ENCODE measurements at places on chromosomes 7 and 10.
A peak's percentile ranks its signal among the peaks of the same experiment; 100 is the strongest.

- DNase-seq = no peak
These were observed 35.9 kb upstream of the AP5Z1 start for GRCh38 chr7:4739528-4739992.

DNA sequence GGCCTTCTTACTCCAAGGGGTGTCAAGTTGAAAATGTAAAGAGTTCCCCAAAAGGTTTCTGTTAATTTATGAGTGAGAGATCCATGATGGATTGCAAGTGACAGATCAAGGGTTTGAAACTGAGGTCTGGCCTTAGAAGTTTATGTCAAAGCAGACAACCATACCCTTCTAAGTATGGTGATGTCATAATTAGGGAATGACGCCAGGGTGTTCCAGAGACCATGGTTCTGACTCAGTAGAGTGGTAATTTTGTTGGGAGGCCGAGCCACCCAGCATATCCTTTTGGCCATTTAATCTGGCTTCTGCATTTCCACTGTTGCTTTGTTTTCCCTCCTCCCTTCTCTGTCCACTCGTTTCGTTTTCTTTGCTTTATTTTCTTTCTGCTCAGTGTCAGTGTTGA, 2.7 kb downstream of the TRUB1 start:
- DNase-seq = peak; percentile 33

DNA sequence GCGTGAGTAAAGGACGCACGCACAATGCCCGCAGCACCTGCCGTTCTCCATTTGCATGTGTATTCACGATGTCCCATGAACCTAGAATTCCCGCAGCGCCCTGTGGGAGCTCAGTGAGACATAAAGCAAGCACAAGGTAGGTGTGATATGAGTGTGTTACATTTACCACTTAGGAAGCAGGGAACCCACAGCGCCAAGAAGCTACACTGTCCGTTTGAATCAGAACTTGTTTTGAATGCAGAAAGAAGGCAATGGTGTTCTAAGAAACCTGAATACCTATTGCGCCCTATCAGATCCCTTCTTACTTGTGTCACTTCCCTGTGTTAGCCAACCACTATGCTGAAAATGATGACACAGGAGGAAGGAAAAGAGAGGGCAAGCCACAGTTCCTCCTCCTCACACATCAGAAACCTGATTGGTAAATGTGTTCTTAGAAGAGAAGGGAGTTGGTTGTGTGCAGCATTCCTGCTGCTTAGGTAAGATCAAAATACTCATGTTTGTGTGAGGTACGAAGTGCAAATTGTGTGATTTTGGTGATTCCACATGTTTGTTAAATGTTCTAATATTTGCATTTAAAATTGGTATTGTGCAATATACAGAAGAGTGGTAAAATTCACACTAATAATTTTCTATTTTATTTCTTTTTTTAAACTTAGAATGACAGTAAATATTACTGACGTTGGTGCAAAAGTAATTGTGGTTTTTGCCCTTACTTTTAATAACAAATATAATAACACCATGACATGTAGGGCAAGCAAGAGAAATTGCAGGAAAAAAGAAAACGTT, 185.4 kb downstream of the SEC23IP start:
- no peak for DNase-seq

GRCh38 chr10:50469778-50470193, 154.0 kb downstream of the SGMS1 start:
- no peak for DNase-seq

DNA sequence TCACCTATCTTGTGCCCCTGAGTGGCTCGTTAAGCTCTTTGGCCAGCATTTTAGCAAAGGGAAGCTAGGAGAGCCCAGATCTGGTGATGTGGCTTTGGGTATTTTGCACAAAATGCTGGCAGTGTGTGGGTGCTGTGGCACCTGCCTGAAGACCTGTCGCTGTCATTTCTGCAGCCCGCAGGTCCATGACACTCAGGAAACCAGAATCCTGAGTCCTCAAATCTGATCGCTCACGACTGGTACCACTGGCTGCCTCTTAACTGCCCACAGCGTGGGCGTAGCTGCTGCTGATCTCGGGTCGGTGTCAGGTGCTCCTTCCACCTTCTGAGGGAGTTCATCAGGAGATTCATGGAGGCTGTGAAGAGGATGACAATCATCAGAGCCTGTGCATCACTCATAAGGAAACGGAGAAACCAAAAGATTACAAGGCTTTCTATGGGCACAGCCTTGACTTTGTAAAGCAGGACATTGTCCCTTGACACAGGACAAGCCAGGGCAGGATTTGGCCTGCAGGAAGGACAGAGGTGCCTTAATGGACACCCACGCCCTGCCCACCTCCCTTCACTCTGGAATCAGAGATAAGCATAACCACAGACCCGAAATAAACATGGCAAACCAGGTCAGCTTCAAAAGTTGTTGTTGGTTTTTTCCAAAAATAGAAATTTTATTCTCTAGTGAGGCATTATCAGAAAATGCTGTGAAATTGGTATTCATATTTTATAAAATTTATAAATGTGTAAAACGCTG, 71.0 kb upstream of the STK17A start:
- DNase-seq = no peak

GRCh38 chr7:46071076-46071475, 150.0 kb upstream of the IGFBP3 start:
- DNase-seq = peak; percentile 71

DNA sequence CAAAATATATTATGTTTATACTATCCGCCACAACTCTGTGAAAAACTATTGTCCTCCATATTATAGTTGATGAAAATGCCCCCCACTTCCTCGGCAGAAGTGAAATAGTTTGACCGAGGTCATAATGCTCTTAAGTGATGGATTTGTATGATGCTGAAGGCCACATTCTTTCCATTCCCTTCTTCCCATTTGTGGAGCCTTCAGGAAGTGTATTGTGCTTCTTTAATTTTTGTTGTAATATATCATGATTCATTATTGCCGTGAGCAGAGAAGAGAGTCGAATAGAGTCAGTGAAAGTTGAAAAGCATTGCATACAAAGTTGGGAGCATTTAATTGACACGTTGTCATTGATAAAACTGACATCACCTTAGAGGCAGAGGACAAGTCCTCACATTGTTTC, 460.3 kb downstream of the SUGCT start:
- DNase-seq = no peak

DNA sequence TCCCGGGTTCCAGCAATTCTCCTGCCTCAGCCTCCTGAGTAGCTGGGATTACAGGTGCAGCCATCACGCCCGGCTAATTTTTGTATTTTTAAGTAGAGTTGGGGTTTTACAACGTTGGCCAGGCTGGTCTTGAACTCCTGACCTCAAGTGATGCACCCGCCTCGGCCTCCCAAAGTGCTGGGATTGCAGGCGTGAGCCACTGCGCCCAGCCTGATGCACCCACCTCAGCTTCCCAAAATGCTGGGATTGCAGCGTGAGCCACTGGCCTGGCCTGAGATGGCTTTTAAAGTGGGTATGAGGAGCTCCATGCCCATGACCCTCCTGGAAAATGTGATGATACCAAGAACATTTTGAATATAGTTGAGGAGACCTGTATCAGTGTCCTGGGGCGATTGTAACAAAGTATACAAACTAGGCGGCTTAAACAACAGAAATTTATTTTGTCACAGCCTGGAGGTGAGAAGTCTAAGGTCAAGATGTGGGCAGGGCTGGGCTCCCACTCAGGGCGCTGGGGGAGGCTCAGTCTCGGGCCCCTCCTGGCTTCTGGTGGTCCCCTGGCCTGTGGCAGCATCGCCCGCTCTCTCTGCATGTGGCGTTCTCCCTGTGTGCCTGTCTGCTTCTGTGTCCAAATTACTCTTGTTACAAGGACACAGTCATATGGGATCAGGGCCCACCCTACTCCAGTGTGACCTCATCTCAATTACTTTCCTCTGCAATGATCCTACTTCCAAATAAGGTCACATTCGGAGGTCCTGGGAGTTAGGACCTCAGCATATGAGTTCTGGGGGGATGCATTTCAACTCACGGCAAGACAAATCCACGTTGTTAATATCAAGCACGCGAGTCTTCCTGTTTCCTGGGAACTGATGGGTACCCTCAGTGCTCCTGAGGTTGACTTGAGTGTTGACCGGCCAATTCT, 108.8 kb downstream of the ACTR3B start:
- no peak for DNase-seq

DNA sequence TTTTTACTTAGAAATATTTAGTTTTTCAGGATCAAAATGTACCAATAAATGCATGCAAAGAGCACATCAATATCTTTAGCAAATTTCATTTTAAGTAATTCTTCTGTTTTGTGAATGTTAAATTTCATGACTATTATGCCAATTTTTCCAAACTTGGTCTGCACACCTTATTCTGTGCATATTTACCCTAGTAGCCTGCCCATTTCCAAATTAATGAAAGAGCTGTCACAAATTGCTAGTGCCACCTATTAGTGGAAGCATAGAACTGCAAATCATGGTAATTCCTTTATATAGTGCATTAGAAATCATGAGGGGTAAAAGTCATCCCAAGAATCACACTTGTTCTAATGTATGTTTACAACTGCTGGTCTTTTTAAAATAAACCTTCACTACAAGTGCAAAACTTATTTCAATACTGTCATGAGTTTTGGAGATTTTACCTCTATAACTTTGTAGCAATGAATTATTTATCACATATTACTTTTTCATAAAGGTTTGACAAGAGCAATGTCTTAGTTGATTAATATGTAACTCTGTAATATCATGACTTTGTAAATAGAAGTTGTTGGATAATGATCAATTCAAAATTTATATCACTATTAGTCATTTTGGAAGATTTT, 5.7 kb downstream of the SEMA3A start:
- peak; percentile 18 for DNase-seq

DNA sequence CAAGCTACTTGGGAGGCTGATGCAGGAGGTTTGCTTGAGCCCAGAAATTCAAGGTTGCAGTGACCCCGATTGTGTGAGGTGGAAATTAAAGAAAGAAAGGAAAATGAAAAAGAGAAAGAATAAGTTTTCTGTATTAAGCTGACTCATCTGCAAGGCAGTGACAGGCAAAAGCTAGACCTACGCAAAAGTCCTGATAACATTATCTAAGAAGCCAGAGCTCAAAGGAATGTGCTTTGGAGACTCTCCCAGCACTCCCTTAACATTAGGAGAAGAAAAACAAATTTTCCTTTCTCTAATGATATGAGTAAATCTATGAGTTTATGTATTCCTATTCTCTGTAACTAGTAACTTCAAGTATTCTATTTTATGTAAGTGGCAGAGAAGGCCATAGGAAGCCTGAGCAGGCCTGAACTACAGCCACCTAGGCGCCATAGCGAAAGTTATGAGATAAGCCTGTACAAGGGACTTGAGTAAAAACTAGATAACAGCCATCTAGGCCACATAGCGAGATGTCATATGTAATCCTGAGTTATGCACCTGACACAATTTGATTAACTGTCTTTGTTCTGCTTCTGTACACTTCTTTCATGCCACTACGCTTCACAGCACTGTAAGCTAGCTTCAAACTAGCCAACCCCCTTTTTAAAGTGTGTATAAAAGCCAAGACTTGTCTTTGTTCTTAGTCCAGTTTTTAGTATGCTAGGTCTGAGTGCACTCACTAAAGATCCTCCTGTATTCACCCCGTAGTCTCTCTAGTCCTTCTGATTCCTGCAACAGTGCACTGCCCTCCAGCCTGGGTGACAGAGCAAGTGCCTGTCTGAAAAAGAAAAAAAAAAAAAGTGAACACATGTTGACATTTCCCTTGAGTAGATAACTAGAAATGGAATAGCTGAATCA, 9.4 kb upstream of the ZWINT start:
- no peak for DNase-seq

DNA sequence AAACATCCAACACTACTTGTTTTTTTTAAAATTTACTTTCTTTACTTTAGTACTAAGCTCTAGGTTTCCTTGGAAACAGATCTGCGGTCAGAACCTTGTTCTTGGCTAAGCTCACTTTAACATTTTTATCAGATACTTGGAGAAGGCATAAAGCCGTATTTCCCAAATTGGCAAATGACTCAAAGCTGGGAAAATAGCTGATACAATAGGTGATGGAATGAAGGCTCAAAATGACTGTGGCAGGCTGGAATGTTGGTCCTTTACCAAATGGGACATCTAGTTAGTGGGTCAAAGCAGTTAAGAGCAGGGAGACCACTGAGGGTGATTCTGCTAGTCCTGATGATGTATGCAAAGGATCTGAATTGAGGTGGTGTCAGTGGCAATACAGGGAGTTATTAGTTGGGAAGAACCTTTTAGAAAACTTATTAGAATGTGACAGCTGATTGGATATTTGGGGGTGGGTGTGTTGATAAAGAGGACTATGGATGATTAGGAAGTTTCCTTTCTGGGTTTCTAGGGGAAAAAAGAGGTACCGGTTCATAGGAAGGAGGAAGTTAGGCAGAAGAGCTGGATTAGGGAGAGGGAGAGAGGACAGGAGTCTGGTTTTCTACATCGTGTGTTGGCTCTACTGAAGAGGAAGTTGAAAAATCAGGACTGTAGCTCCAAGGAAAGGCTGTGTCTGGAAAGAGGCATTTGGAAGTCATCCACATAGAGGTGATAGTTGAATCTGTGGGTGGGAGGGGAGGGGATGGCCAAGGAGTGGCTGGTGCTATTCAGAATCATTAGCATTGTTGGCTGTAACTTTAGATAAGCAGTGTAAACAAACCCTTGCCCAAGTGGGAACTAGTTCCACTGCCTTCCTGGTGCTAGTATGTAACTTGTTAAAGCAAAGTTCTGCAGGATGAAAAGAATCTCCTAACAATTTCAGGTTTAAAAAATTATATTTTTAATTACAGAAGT, 13.1 kb downstream of the PLCE1 start:
- DNase-seq = peak; percentile 85

GRCh38 chr10:110398419-110399105, 93.8 kb upstream of the SMNDC1 start:
- DNase-seq = peak; percentile 98

- peak; percentile 15 for DNase-seq
These were observed 123.8 kb downstream of the IPMK start for GRCh38 chr10:58143944-58144343.

GRCh38 chr7:99742737-99743394, 7.9 kb upstream of the CYP3A7 start:
- DNase-seq = no peak

DNA sequence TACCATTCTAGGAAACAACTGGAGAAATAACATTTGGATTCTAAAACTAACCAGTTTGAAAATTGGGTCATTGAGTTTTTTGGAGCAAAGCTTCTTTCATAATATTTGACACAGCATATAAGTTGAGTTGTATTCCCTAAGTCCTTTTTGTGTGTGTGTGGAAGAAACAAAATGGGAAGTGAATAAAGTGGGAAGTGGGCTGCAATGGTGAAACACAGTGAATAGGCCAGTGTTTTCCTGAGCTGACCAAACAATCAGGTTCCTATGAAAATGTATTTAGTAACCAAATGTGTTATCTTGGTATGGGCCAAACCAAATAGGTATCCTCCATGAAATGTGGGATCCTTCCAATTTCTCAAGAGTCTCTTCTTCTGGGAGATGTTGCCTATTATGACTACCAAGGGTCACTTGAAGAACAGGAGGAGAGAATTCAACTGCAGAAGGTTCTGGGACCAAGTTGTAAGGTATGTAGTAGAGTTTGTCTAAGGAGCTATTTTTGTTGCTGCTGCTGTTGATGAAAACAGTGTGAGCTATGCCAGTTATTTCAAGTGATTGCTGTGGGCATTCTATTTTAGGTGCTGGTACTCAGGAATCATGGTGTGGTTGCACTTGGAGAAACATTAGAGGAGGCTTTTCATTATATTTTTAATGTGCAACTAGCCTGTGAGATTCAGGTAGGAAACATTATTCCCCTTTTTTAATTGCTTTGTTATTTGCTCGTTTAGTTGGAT, 88.3 kb upstream of the MXI1 start:
- no peak for DNase-seq

Data from fibroblast of skin of back (primary cell).